HFFc6 (cell line): ENCODE measurements at places on chromosomes 12 and 14.

DNA sequence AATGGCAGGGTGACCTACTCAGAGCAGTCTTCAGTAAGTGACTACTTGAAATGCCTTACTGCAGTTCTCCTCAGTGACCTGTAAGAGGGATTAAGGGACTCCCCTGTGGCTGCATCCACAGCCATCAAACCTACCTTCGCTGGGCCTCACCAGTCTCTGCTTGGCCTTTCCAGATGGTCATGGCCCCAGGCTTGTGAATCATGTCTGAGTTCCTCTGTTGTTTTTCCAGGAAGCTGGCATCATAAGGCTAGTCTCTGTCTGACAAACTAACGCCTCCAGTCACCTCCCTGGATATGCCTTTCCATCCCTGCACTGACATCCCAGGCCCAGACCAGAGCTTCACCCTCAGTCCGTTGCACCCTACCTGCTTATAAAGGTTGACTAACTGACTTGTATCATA, 14.0 kb downstream of the RNASE2 start:
- no peak for DNase-seq

DNA sequence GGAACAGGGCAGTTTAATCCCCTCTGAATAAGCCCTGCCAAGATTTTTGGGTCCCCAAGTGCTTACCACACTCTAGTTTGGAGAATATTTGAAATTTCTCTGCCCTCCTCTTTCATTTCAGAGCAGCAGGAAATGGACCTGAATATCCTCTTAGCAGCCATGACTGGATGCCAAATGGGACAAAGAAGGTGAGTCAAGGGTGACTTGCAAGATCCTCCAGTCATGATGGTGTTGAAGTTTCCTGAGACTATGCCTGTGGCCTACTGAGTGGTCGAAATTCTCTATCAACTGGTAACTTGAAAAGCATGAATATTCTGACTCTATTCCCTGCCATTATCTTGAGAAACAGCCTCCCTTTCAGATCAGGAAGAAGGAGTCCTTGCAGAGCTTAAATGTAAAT, 1674.7 kb upstream of the SEL1L start:
- DNase-seq: no peak

- DNase-seq: no peak
These were observed 11.0 kb upstream of the RHOJ start for GRCh38 chr14:63193236-63193635.

GRCh38 chr14:104111301-104112112, 26.0 kb downstream of the ASPG start:
- no peak for DNase-seq

DNA sequence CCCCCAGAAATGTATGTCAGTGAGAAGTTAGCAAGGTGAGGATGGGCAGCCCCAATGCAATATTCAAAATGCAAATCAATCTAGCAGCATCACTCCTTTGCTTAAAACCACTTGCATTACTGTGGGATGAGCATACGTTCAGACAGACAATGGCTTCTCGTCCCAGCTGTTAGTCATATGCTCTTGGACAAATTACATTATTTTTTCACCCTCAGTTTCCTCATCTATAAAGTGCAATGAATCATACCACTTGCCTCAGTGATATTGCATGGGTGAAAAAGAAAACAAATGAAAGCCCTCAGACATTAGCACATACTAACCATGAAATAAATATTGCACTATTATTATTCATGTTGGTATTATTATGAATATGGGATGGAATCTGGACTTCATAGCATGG, 132.3 kb downstream of the C12orf75 start:
- peak; percentile 48 for DNase-seq

DNA sequence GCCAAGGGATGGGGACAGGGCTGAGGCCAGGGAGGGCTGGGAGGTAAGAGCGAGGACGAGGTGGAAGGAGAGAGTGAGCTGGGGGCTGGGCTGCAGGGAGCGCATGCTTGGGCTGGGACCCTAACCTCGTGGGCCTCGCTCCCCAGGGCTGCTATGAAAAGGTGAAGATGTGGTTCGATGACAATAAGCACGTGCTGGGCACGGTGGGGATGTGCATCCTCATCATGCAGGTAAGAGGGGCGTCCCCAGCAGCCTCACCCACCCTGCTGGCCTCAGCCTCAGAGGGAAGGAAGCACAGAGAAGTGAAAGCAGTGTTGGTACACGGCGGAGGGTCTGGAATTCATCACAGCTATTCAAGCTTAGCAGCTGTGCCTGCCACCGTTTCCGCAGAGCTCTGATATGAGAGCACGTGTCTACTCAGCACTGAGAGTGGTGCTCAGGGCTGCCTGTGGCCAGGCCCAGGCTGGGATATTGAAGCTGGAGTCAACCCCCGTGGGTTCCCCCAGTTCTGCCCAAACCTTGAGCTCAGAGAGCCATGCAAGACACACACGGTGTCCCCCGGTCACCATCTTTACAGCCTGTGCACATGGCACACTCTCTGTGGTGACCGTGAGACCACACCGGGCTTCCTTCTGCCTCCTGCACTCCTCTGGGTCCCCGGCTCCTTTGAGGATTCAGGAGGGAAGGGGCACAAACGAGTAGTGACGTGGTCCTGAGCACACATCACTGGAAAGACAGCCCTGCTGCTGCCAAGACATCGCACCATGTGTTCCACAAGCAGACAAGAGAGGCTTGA, 204.6 kb downstream of the TSPAN9 start:
- DNase-seq: no peak

DNA sequence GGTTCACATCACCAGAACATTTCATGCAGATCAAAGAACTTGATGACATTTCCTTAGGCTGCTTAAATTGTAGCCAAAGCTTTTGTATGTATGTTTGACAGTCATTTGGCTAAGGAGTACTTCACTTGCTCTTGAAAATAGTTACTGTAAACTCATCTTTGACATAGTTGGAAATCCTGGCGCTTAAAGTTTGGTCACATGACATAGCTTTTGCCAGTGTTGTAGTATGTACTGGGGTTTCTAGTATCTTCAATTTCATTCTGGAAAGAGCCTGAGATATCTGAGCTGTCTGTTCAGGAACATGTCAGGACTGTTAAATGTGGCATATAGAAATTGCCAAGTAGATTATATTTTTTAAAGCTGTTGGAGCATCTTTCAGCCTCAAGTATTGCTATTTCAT, 55.7 kb downstream of the WDR20 start:
- no peak for DNase-seq

DNA sequence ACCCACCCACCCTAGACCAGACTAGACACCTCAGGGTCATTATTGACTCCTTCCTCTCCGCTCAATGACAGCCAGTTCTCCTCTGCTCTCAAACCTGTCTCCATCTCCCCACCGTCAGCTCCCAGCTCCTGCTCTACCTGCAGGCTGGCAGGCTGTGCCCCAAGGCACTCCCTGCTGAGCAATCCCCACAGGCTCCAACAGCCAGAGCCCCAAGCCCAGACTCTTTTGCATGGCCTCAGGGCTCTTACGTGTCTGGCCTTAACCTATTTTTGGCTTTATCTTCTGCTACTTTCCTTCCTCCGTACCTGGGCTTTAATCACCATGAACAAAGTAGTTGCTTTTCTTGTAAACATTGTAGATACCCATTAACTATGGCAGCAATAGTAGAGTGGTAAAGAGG, 162.9 kb upstream of the PRMT8 start:
- no peak for DNase-seq

GRCh38 chr12:113422886-113423669, 898 bp downstream of the SDSL start:
- no peak for DNase-seq

GRCh38 chr14:51867741-51868140, 7.3 kb downstream of the GNG2 start:
- DNase-seq: no peak

DNA sequence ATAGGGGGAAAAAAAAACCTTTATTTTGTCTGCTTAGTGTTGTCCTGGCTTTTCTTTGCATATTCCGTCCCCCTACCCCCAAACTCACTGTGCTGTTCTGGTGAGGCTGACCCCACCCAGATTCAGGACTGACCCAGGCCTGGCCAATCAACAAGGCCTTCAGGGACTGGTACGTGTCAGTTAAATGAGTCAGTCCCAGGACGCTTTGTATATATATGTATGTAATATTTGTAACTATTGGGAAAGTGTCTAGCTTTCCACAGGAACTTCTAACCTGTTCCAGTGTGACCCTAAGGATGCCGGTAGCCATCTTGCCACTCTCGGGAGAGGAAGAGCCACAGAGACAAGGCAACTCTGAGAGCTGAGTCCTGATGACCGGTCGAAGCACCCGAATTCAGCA, 107.4 kb downstream of the VCPKMT start:
- no peak for DNase-seq

GRCh38 chr12:109728921-109729320, 15.3 kb downstream of the FAM222A start:
- no peak for DNase-seq

DNA sequence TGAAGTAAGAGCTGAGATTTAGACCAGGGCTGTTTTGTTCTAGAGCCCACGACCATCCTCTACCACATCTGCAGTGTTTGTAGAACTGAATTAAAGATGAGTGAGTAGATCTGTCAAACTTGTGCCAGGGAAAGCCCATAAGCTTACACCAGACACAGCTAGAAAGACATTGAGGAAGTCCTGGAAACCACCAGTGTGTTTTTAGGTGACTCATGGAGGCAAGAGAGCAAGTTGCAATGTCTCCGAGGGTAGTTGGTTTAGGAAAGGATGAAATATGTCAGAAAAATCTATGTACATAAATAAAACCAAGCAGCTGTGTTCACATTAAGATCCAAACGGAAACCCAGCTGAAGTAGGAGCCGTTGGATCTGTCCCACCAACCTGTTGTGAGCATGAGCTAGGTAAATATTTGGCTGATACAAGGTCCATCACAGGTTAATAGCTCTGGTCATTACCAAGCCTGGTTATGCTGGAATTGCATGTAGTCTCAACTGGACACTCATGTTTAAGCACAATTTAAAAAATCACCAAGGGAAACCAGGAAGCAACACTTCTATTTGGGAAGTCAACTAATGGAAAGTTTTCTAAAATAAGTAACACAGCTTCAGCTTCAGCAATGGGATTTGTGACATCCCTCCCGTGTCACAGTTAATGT, 49.9 kb upstream of the PLEKHG3 start:
- peak; percentile 75 for DNase-seq

DNA sequence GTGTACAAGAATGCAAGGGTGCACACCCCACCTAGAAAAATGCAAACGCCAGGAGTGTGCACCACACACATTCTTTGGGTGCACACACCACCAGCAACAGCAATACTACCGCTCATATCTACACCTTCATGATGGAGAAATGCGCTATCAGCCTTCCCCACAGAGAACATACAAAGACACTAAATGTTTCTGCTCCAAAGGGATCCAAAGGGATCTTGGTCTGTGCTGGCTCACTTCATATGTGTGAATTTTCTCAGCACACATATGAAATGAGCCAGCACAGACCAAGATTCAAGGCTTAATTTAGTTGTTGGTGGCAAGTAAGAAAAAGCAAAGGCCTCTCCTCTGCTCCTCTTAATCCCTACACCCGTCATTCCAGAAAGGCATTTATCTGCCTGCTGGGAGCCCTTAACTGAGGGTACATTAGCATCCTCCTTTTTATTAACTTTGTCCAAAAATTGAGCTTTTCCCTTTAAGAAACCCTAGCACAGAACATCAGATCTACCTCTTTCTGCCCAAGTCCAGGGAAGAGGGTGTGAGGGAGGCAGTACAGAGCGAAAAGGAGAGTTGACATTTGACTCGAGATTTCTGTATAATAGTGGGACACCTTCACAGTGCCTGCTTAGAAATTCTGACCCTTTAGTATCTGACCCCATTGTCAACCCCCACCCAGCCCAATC, 8.3 kb downstream of the BMP4 start:
- DNase-seq: no peak

GRCh38 chr14:31340297-31341063, 79.9 kb downstream of the HEATR5A start:
- no peak for DNase-seq

DNA sequence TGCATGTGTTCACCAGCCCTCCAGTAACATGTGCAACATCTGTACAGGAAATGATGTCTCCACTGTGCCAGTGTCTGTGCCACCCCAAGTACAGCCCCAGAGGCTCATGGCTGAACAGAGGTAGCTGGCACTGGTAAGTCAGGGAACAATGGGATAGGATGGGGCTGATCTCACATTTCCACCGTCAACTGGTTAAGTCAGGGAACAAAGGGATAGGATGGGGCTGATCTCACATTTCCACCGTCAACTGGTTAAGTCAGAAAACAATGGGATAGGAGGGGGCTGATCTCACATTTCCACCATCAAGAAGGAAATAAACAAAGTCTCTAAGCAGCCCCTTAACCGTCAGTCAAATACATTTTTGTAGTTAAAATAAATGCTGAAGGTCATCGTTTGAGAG, 246.6 kb downstream of the TMEM132D start:
- no peak for DNase-seq

DNA sequence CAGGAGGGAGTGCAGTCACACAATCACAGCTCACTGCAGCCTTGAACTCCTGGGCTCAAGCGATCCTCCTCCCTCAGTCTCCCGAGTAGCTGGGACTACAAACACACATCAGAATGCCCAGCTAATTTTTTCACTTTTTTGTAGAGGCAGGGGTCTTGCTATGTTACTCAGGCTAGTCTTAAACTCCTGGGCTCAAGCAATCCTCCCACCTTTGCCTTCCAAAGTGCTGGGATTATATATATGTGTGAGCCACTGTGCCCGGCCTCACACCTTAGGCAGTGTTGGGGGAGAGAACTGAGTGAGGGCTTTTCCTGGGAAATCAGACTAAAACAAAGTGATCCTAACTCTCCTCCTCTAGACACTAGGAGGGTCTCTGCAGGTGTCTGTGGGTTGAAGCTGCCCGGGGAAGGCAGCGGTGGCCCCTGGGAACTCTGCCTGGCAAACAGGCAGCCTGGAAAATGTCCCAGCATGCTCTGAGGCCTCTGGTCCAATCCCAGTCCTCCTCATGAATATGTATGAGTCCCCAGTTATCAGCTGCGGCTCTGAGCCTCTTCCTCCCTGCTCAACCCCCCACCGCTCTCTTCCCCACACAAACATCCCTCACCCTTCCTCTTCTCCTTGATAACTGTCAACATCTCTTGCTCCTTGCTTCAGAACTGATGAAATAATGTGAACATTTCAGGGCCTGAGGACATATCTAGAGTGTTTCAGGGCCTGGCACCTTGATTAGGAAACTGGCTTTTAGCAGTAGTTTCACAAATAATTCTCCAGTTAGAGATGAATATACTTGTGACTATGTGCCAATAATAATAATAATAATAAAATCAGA, 7.9 kb upstream of the NAA25 start:
- peak; percentile 46 for DNase-seq

- no peak for DNase-seq
These were observed 289.5 kb upstream of the E2F7 start for GRCh38 chr12:77354766-77355362.
